ENCODE measurements at places on chromosomes 11 and 22.

DNA sequence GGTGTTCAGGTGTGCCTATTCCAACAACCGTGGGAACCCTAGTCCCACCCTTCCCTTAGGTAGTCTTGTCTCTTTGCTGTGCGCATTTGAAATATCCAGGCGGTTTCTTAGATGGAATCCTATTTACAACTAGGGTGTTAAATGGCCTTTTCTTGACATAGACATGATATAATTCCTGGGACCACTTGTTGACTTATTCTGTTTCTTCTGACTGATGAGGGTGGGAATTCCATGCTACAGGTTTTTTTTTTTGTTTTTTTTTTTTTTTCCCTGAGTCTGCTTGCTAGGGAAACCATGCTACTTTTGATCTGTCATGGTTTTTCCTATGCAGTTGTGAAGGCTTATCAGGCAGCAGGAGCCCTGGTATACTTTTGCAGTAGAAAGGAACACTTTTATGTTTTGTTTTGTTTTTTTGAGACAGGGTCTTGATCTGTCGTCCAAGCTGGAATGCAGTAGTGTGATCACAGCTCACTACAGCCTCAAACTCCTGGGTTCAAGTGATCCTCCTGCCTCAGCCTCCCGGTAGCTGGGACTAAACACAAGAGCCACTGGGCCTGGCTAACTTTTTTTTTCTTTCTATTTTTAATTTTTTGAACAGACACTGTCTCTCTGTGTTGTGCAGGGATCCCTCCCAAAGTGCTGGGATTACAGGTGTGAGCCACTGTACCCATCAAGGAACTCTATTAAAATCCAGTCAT is 1.5 kb downstream of the STIM1 start:
- DNase-seq, result no peak

DNA sequence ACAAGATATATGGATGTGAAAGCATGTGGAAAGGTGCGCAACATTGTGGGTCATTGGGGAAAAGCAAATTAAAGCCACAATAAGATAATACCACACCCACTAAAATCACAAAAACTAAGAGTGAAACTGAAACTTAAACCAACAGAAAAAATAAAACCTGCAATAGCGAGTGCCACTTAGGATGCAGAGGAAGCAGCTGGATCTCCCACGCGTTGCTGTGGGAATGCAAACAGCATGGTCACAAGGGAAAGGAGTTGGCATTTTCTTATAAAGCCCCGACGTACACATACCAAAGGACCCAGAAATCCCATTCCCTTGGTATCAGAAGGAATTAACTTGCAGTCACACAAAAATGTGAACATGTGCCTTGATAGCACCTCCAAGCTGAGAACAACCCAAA is 712.0 kb downstream of the TBC1D22A start:
- DNase-seq, result no peak

- DNase-seq, result no peak
Measured at GRCh38 chr22:22154040-22154439, 90.5 kb upstream of the VPREB1 start.

DNA sequence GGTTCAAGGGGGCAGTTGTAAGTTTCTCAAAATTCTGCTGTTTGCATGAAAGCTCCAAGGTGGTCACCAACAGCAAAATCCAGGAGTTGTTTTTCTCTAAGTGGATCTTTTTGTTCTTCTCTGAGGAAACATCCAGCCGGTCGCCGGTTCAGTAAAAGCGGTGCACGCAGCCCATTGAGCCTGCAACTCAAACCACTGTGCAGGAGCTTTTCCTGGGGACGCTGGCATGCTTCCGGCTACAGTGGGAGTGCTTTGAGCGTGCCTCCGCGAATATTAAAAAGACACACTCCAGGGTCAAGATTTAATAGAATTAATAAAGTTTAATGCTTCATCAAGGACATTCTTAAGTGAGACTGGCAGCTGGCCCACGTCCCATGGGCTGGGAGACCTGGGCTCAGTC is 25.4 kb downstream of the IGF2 start:
- no peak for DNase-seq

GRCh38 chr11:102240502-102240901 is 76.8 kb upstream of the BIRC3 start:
- DNase-seq, result no peak

GRCh38 chr11:32829157-32829679 is 509 bp upstream of the PRRG4 start:
- no peak for DNase-seq

GRCh38 chr11:34747251-34747650 is 126.4 kb downstream of the EHF start:
- no peak for DNase-seq

GRCh38 chr22:46721501-46722085 is 16.5 kb downstream of the CERK start:
- DNase-seq, result no peak

- no peak for DNase-seq
Measured at GRCh38 chr22:36116127-36116526, 44.4 kb downstream of the APOL3 start.

Data from activated CD4-positive, alpha-beta T cell treated with anti-CD3 and anti-CD28 coated beads, Interleukin-2, amount 50 U/mL, for 24 hours (primary cell).